ENCODE measurements at places on chromosomes 4 and X.

DNA sequence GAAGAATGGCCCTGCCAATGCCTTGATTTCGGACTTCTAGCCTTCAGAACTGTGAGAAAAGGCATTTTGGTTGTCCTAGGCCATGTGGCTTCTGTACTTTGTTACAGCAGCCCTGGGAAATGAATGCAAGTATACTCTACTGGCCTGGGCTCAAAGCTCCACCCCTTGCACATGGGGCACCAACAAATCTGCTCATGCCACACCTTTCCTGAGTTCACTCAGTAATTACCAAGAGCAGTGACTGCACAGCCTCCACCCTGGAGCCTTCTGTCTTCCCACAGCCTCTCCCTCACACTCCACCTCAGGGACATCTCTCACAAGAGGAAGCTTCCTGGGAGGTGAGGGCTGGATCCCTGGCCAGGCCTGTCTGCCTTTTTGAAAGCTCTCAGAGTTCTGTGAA lies 29.1 kb upstream of the GAB1 start:
- DNase-seq: no peak

DNA sequence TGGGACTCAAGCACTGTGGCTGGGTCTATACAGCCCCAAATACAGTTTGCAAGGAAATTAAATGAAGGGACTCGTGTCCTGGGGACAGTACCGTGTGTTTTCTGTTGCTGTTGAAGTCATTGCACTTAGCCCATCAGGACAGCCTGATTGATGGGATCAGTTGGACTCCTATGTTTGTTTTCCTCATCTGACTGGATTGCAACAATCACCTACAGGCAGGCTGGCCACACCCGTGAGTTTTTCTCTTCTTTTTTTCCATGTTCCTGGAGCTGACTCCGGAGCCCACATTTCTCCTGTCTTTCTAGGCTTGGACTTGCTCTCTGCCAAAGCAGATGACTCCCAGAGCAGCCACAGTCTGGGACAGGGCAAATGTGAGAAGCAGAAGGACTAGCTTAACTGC lies 38.1 kb downstream of the RTL9 start:
- DNase-seq: no peak

DNA sequence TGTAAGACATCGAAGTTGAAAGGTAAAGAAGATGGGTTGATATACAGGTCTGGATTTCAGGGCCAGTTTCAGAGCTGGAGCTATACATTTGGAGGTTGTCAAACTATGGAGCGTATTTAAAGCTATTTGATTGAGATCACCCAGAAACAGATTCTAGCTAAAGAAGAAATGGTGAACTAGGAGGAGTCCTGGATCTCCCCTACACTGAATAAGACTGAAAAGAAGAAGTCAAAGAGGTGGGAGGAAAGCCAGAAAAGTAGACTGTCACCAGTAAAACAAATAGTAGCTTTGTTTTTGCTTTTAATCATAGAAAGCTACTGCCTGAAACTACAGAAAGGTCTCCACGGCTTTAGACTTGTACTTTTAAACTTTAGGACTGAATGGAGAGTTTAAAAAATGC lies 5.0 kb upstream of the NDP start:
- no peak for DNase-seq

GRCh38 chrX:71400710-71401109 lies 34.6 kb downstream of the TAF1 start:
- no peak for DNase-seq

GRCh38 chrX:97234471-97235081 lies 350.9 kb downstream of the RPA4 start:
- DNase-seq: no peak

GRCh38 chr4:21697583-21697982 lies 251.0 kb downstream of the KCNIP4 start:
- DNase-seq: no peak

- DNase-seq: no peak
Observed at GRCh38 chr4:82710197-82710929, 88.2 kb downstream of the SCD5 start.

GRCh38 chr4:77201857-77202256 lies 44.9 kb downstream of the CCNG2 start:
- DNase-seq: no peak

- no peak for DNase-seq
Observed at GRCh38 chr4:78355306-78355705, 196.3 kb upstream of the ANXA3 start.

- no peak for DNase-seq
Observed at GRCh38 chr4:102792361-102792936, 31.7 kb upstream of the MANBA start.

DNA sequence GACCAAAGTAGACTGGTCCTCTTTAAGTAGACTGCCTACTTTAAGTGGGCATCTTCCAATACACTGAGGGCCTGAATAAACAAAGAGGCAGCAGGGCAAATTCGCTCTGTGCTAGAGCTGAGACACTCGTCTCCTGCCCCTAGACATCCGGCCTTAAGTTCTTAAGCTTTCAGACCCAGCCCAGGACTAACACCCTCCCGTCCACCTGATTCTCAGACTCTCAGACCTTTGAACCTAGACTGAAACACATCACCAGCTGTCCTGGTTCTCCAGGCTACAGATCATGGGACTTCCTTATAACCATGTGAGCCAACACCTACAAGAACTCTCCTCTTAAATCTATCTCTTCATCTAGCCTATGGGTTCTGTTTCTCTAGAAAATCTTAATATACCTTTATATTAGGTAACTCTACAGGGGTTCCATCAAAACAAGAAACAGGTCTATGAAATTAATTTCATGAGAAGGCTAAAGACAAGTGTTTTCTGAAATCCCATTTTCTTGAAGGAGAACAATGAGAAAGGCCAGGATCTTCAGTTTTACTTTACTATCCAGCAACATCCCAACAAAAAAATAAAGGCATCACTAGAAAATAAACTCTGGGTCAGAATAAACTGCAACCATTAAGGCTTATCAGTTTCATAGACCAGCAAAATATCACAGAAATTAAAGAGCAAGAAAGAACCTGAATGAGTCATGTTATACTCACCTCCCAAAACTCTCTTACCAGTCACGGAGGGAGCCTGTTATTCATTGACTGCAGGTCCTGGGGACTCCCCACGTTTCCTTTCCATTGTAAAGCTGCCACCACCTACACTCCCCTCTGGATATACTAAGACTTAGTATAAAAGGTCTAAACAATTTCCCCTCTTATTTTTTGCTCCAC lies 14.8 kb downstream of the ADGRA3 start:
- DNase-seq: no peak

DNA sequence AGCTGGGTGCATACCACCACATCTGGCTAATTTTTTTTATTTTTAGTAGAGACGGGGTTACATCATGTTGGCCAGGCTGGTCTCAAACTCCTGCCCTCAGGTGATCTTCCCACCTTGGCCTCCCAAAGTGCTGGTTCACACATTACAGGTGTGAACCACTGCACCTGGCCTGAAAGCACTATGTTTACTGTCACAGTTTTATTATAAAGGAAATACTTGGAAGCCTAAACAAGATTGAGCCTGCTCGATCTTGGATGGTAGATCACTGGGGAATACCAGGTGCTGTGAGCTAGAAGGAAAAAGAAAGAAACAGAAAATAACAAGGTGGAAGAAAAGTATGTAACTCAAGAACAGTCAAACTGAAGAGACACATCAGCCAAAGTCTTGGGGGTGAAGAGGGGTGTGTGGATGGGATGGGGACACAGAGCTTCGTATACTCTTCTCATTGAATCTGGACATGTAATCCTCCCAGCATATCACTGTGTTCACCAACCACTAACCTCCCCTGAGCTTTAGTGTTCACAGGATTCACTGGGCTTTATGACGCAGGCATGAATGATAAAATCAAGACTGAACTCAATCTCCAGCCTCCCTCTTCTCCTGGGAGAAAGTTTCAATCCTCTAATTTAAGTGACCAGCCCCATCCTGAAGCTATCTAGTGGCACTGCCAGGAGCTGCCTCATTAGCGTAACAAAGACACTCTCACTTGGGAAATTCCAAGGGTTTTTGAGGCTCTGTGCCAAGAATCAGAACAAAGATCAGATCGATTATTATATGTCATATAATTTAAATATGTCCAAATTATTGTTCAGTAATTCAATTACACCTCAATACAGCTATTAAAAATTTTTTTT lies 40.9 kb downstream of the PDS5A start:
- DNase-seq: no peak

- DNase-seq: no peak
Observed at GRCh38 chrX:47230136-47230868, 2.5 kb upstream of the USP11 start.

- no peak for DNase-seq
Observed at GRCh38 chr4:153223930-153224329, 19.7 kb downstream of the TRIM2 start.

GRCh38 chr4:176198316-176198903 lies 3.0 kb upstream of the SPATA4 start:
- no peak for DNase-seq

GRCh38 chr4:2886622-2887021 lies 43.0 kb downstream of the ADD1 start:
- DNase-seq: no peak

GRCh38 chr4:119299260-119299671 lies 22.7 kb downstream of the FABP2 start:
- DNase-seq: no peak

DNA sequence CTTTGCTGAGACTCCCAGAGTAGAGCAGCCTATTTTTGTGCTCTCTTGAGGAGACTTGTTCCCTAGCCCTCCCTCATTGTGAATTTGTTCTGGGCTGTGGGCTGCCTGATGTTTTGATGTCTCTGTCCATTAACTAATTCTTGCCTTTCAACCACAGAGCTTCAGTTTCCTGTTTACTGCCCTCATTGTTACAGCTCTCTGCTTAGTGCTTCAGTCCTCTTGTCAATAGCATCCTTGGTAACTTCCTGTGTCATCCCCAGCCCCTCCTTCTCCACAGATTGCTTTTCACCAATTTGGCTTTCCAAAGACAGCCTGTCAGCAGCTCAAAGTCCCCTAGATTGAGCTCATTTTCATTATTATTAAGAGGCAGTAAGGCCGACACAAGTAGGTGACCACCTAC lies 69.9 kb downstream of the COX7B2 start:
- no peak for DNase-seq

DNA sequence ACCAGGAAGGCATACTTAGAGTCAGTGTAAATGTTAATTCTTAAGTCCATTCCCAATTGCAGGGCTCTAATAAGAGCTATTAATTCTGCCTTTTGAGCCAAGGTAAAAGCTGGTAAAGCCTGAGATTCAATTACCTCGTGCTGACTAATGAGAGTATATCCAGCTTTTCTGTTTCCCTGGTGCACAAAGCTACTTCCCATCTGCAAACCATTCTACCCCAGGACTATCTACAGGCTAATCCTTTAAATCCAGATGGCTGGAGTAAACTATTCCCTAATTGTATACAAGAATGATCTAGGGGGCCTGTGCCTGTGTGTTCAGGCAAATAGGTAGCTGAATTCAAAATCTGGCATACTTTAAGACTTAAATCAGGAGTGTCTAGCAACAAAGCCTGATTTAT lies 365.0 kb downstream of the GPM6A start:
- DNase-seq: no peak

DNA sequence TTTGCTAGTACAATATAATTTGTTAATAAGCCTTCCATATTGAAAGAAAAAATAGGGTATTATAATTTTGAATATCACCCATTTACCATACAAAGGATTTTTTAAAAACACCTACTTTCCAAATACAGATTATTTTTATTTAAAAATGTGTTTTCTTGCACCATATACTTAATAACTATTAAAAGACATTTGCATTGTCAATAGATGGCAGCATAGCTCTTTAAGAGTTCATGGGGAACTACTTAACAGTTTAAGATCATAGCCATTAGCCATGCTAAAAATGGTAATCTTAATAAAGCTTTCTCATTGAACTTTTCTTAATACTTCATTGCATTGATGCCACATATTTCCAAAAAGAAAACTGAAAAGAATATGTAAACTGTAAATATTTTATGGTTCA lies 1995.9 kb downstream of the C4orf33 start:
- DNase-seq: no peak

DNA sequence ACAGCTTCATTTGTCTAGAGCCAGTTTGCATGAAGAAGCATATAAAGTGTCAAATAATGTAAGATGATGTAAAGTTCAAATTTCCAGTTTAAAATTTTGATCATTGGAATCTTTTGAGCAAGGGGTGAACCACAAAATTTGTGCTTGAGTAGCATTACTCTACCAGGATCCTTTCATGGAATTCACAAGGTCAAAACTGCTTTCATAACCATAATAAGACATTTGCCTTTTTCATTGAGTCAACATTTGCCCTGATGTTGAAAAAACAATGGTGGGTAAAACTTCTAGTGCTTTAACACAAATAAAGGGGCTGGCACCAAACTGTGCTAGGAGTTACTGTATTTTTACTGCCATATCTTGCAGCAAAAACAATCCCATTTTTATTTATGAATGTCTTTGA lies 142.2 kb downstream of the GLRA3 start:
- no peak for DNase-seq

DNA sequence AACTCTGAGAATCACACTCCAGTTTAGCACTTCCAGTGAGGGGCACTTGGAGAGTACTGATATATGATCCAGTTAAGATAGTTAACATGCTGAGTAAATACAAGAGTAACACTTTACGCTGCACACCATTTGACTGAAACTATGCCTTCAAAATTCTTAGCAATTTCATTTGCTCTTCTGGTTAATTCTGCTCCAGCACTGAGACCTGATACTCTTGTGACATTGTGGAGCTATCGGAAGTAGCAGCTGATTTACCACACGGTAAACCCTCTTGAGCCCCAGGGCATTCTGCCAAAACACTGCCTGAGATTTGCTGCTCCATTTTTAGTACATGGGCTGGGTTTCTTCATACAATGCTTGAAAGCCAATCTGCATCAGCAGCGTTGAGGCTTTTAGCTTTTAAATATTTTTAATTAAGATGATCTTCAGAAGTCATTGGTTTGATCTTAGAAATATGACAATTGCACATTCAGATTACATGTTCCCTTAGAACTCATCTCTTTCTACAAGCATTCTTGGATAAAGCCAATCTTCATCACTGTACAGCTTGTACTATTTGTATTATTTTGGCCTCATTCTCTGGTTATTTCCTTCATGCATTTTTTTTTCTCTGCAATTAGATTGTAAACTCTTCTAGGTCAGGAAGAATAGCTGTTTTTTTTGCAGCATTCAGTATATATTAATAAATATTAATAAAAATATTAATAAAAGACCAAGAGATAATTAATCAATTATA lies 67.8 kb upstream of the ETNPPL start:
- no peak for DNase-seq

DNA sequence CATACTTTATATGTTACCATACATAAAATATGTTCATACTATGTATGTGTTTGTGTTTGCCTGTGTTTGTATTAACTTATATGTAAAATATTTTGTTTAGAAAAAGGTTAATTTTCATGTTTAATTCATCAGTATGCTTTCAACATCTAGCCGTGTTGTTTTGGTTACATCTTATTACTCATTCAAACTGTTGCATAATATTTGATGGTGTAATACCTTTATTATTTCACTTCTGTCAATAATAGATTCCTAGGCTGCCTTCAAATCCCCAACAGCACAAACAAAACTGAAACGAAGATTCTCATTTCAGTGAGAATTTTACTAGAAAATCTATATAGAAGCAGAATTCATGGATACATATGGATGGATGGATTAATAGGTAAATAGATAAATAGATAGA lies 462.3 kb upstream of the ADGRL3 start:
- no peak for DNase-seq

DNA sequence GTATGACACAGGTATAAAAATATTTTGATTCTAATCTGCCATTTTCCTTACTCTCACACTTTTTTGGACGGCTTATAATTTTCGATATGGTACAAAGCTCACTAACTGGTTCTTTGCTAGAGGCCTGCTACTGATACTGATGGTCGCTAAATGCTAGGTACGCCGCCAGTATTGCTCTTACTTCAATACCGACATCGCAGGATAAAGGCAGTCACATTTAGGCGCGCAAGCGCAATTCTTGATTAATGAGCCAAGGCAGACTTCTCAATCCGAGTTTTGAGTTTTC lies 557 bp upstream of the USP38 start:
- DNase-seq: no peak
